ENCODE measurements at places on chromosomes 6 and 20. TPM values are rescaled to one million over a fixed set of nuclear protein-coding genes. Genes with fewer than 3 reads are reported as not detected.
A peak's percentile ranks its signal among the peaks of the same experiment; 100 is the strongest.

DACT2 gene
- 1.8 TPM for total RNA-seq

FAM83B gene
- total RNA-seq = not detected

GRM1 gene
- not detected for total RNA-seq

BEND6 gene
- not detected for total RNA-seq

GRCh38 chr6:135675862-135676261 lies 175.6 kb upstream of the PDE7B start:
- peak; percentile 85 for DNase-seq

DNA sequence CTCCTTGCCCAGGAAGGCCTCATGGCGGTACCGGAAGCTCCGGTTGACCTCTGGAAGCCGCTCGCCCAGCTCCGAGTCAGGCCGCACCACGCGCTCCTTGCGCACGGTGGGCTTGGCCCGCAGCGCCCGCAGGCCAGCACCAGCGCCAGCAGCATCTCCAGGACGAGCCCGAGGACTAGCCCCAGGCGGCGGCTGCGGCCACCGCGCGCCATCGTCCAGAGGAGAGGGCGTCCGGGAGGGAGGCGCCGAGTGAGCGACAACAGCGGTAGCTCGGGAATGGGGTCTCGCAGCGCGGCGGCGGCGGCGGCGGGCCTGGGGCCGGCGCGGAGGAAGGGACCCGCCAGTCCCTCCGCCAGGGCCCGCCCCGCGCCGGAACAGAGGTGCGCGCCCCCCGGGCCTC lies 27.6 kb upstream of the CGA start:
- DNase-seq = no peak

- DNase-seq = no peak
Observed at GRCh38 chr6:71114544-71114943, 157.7 kb upstream of the B3GAT2 start.

DNA sequence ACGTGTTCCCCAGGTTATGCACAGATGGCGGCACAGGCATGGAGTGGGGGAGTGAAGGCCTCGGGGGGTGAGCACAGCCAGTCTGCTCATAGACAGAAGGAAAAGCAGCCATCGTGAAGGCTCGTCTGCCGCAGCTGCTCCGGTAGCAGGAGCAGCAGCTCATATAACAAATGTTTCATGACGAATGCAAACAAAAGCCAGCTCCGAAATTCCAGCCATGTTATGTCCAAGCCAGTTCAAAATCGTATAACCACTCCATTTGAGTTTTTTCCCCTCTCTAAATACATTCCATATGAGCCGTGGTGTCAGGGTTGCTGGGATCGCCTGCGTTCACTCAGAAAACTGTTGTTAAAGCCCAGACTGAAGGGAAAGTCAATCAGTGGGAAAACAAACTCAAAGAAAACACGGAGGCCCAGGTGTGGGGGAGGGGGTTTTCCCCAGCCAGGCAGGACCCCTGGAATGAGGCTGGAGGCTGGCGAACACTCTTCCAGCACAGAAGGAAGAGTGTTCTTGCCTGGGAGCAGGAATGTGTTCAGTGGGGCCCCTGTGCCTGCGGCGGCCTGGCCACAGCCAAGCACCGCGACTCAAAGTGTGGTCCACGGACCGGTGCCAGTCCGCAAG lies 280.4 kb upstream of the TAB2 start:
- DNase-seq = no peak

GRCh38 chr20:11305406-11305805 lies 612.3 kb upstream of the BTBD3 start:
- DNase-seq = no peak

GRCh38 chr6:140537834-140538705 lies 1163.6 kb upstream of the CITED2 start:
- DNase-seq = no peak

DNA sequence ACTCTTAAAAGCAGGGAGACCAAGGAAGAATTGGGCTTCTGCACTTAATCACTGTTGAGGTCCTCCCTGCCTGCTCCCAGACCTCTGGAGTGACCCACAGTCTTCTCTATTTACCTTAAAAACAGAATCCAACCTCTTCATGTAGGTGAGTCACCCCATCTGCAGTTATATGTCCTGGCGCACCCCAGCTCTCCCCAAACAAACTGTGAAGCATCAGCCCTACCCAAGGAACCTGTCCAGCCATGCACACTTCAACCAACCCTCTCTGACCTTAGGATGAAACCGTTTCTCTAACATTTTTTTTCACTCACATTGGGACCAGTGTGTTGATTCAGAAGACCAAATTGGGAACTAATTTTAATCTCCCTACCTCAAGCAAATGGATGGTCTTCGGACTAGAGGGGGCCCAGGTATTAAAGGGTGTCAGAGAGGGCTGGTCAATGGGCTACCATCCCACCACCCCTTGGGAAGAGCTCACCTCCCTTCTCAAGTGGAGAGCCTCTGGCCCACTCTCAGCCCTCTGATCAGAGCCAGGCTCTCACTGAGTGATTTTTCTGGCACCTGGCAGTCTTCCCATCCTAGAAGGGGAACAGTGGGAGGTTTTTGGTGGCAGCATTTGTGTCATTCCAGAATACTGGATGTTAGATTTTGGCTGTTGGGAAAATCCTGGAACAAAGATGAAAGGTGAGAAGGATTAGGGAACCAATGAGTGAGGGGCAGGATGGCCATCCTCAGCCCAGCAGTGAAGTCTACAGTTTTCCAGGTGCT lies 203.6 kb downstream of the LRFN2 start:
- DNase-seq = peak; percentile 48
